Hematopoietic multipotent progenitor cell treated with erythropoietin and hydrocortisone succinate and interleukin-3 and kit ligand, for 15 days (in vitro differentiated cells): ENCODE measurements at places on chromosomes 6 and 20.

GRCh38 chr20:15710636-15711035, 862.6 kb downstream of the KIF16B start:
- DNase-seq, result no peak

- no peak for DNase-seq
These were observed 43.6 kb upstream of the FOXP4 start for GRCh38 chr6:41502566-41502916.

DNA sequence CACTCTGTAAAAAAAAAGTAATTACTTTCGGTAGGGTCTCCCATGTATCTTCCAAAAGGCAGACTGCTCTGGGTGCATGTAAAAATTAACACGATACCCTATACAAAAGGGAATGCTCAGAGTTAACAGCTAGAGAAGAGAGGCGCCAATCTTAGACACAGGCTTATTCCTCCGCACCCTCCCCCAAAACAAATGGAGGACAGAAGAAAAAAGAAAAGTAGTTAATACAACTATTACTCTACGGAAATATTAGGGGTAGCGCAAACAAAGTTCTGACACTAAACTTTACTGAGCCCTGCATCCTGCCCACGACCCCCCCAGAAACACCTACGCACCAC, 331 bp upstream of the UFL1 start:
- DNase-seq, result no peak

GRCh38 chr20:36542516-36543183, 1.3 kb downstream of the MYL9 start:
- no peak for DNase-seq

DNA sequence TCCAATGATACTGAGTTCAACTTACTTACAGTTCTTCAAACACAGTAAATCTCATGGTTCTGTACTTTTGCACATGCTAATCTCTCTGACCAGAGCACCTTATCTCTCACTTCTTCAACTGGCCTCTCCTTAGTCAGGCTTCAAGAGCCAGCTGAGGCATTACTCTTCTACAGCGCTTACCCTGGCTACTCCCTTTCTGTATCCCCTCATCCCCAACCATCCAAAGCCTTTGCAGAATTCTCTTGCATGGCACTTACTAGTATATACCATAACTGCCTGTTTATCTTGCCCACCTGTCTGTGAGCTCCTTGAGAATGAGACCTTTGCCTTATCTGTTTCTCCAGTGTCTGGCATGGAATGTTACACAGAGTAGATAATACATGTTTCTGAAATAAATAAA, 49.2 kb downstream of the SESN1 start:
- DNase-seq, result no peak

DNA sequence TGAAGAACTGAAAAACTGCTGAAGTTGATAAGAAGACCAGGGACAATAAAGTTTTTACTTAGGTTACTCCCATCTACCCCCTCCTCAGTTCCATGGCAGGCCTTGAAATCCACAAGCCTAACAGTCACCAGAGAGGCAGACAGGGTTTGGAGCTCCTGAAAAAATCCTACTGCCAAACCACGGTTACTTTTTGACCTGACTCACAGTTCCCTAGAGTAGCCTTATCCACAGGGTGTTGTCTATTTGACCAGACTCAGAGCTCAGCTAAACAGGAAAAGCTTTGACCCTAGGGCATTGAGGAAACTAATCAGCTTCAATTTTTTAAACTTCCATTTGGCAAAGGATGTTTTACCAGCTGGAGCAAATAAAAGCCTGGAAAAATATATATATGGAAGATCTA, 257.7 kb upstream of the NT5E start:
- DNase-seq, result no peak

DNA sequence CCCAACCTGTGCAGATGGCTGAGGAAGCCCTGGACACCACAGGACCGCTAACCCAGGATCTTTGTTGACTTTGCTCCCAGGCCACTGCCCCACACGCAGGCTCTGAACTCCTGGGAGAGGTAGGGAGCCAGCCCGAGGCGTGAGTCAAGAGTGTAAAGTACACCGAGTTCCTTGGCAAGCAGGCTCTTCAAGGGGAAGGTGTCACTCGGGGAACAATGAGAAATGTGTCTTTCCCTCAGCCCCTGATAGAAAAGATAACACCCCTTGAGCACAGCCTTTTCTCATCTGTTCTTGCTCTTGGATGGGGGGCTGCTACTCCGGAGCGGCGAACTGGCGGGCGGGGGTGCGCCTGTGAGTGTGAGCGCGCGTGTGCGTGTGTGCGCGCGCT, 472 bp upstream of the EDN3 start:
- no peak for DNase-seq

- no peak for DNase-seq
These were observed 64.2 kb downstream of the RBM38 start for GRCh38 chr20:57455386-57455785.

GRCh38 chr20:24870881-24871280, 78.2 kb upstream of the CST7 start:
- no peak for DNase-seq

- DNase-seq, result no peak
These were observed 16.6 kb upstream of the PCMTD2 start for GRCh38 chr20:64238851-64239387.

DNA sequence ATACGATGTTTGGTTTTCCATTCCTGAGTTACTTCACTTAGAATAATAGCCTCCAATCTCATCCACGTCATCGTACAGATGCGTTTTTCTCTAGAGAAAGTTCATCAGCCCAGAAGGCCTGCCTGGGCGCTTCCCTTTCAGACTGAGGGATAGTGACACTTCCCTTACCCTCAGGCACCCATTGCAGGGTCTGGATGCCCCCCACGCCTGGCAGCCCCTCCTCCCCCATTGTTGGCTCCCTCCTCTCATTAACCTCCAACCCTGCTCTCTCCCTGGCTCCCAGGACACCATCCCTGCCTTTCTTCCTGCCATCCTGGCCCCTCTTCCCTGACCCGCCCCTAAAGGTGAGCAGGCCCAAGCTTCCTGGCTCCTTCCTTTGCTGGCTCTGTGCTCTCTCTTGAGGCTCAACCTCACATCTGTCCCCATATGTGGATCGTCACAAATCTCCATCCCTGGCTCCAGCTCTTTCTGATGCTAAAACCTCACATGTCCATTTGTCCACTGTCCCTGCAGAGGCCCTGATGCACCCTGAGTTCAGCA, 145.2 kb downstream of the SYCP2 start:
- DNase-seq, result no peak

DNA sequence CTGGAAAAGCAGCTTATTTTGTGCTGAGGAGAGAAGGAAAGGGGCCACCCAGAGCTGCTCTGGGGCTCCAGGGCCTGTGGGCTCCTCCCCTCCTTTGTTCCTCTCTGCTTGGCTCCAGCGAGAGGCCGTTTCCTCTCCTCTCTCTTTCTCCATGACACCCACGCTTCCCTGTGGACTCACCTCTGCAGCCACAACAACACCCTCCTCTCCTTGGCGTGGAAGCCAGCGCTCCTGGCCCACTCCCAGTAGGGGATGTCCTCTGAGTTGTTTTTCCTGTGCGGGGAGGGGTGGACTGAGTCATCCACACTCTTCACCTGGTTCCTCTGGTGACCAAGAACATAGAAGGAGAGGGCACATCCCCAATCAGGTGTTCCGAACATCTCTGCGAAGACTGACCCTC, 4.9 kb upstream of the CDSN start:
- no peak for DNase-seq

- no peak for DNase-seq
These were observed 127.2 kb downstream of the CD109 start for GRCh38 chr6:73823046-73823735.

DNA sequence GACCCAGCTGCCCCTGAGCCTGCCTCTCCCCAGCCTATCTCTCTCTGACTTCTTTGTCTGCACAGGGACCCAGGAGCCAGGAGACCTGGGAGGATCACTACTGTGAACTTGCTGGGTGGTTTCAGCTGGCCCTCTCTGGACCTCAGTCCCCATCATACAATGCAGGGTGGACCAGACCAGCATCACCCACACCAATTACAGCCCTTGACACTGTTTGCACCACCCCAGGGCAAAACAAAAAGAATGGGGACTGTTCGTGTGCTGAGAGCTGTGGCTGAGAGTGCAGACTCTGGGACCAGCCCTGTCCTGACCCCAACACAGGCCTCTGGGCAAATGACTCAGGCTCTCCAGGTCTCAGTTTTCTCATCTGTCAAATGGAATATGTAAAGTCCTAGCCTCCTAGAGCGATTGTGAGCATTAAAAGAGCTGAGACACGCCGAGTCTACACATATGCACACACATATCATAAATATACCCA, 25.4 kb downstream of the PTGIS start:
- DNase-seq, result no peak

DNA sequence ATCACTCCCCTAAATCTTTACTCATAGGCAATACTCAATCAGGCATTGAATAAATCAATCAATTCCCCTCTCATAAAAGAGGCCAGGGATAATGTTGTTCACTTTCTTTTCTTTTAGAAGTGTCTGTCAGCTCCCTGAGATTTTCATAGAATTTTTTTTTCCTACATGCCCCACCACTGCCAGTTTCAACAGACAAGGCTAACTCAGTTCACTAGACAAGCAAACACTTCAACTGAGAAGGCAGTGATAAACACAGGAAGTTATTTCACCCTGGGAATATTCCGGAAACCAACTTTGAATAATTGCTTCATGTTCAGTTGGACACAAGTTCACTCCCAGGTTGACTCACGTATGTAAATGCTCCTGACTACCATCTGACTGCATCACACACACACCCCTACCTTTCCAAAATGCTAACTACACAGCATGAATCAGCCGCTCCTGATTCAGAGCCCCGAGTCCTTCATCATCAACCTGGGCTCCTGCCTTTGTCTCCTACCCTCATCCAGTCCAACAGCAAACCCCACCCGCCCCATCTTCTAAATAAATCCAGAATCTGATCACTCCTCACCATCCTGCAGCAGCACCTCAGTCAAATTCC, 143.9 kb downstream of the BCAS1 start:
- no peak for DNase-seq

DNA sequence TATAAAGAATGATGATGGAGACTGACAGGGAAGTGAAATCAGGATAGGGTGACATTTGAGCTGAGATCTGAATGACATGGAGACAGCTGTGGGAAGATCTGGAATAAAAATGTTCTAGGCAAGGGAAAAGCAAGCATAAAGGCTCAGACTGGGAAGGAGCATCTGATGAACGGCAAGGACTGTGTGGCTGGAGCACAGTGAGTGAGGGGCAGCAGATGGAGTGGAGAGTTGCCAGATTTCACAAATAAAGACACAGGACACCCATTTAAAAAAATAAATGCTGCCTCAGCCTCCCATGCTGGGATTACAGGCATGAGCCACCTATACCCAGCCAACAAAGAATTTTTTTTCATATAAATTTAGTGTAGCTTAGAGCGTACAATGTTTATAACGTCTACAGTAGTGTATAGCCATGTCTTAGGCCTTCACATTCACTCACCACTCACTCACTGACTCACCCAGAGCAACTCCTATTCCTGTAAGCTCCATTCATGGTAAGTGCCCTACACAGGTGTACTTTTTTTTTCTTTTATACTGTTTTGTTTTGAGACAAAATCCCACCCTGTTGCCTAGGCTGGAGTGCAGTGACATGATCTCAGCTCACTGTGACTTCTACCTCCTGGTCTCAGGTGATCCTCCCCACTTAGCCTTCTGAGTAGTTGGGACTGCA, 2.4 kb upstream of the ZBTB24 start:
- DNase-seq, result no peak

GRCh38 chr6:74256381-74256780, 560.4 kb downstream of the CD109 start:
- no peak for DNase-seq

- no peak for DNase-seq
These were observed 59.9 kb downstream of the ANKEF1 start for GRCh38 chr20:10094566-10095173.

DNA sequence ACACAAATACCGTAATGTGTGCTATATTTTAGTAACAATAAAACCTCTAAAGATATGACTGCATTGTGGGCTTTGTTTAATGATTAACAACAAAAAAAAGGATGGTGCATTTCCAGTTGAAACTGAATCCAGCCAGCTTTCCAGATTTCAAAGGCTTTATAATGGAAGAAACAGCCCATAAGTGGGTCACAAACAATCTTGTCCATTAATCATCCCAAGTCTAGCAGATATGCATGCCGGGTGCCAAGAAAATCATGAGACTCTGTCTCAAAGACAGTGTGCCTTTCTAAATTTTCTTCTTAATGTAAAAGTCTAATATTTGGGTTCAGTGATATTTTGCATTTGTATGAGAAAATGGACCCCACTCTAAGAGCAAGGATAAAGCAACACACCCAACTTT, 20.6 kb upstream of the LAMP5 start:
- no peak for DNase-seq

GRCh38 chr6:147611992-147612391, 103.5 kb downstream of the SAMD5 start:
- DNase-seq, result no peak

DNA sequence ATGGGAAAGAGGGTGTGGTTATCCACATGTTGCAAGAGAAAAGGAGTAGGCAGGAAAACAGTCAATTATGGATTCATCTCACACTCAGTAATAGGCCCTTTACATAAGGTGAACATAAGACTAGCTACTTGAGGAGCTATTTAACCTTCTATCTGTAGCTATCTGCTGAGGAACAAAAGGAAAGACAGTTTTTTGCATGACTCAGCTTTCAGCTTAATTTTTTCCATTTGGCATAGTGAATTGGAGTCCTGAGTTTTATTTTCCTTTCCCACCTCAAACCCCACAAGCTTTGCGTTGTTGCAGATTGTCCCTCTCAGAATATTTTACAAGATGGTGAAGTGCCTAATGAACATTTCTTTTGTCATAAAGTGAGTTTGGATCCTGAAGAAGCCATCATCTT, 32.4 kb downstream of the UBD start:
- DNase-seq, result no peak
